Ecto neural progenitor cell (in vitro differentiated cells): ENCODE measurements at places on chromosomes 4 and X.

DNA sequence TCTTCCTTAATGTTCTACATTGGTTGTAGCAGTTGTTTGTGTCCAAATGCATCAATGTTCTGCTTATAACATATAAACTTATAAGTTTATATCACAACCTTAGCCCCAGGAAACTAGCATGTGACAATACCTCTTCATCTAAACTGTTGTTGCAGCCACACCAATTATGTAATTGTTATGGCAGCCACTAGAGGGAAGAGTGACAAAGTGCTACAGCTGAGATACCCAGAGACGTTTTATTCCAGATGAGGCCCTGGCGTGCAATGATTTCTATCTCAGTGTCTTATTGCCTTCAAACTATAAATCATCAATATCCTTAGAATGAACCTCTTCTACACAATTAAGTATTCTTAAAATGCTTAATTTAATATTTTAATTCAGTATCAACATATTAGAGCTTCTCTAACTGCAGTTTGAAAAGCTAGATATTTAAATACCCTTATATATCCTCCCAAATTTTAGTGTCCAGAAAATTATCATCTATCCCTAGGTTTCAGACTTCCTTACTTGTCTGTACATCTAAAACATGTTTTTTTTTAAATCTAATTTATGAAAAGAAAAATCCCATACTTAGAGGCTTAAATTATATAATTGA is 171.6 kb downstream of the PCDH10 start:
- DNase-seq, result no peak

DNA sequence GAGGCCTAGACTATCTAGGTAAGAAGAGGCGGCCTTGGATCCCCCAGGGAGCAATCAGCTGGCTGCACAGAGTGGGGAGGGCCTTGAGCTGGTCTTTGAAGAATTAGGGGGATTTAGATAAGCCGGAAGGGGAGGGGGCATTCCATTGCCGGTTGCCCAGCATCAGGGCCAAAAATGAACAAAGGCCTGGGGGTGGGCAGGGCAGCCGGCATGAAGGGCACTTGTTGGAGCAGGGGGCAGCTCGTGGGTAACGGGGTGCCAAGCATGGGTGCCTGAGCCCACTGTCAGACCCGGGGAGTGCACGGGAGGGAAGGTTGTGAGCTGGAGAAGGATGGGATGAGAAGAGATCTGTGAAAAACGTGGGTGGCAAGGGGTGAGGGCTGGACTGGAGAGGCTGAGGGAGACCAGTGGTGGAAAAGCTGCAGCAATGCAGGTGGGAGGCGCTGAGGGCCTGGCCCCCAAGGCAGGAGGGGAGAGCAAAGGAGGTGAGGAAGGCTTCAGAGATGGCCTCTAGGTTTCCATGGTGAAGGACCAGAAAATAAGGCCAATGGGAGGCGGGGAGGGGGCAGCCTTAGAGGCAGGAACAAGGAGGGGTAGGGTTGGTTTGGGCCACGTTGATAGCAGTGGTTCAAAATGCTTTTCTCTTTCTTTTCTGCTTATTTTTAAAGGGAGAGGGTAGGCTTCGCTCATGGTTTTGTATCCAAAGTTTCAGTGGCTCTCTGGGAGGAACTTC is 8.6 kb downstream of the KLF3 start:
- peak; percentile 92 for DNase-seq

DNA sequence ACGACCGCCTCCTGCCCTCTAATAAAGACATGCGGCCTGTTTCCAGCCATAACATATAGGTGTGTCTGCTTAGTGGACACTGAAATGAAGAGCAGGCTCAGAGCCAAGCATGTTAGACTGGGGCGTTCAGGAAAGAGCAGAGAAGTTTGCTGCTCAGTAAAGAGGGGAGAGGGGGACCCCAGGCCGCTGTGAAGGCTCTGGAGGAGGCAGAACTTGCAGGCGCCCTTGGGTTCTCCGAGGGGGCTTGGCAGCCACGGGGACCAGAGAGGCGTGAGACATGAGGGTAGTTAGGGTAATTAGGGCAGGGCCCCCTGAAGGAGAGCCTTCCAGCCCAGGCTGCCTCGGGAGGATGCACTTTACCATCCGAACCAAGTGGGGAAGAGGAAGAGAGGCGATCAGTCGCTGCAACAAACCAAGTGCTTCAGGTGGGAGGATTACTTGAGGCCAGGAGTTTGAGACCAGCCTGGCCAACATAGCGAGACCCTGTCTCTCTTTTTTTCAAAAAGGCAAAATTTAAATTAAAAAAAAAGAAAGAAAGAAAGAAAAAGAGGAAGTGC is 46.6 kb upstream of the CDKN2AIP start:
- no peak for DNase-seq

GRCh38 chr4:183098019-183098722 is 886 bp upstream of the WWC2 start:
- DNase-seq, result no peak

GRCh38 chrX:133189195-133189594 is 29.0 kb downstream of the TFDP3 start:
- no peak for DNase-seq

- no peak for DNase-seq
Measured at GRCh38 chr4:11468901-11469300, 40.2 kb upstream of the HS3ST1 start.

DNA sequence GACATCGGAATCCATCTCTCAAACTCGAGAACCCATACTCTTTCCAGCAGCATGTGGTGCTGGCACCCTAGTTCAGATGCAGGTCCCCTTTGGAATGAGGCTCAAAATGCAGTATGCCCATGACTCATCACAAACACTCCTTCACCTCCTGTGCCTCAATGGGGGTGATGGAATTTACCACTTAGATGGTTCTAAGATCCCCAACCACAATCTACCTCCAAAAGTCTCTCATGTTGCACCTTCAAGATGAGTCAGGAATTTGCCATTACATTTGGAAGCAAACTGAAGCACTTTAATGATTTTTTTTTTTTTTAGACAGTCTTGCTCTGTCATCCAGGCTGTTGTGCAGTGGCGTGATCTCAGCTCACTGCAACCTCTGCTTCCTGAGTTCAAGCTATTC is 8.5 kb upstream of the MID1 start:
- DNase-seq, result no peak

GRCh38 chrX:37745835-37746217 is 34.0 kb upstream of the CYBB start:
- no peak for DNase-seq
